ENCODE measurements at places on chromosomes 2 and 18.

GRCh38 chr2:129728035-129728972 is 251.2 kb upstream of the RAB6C start:
- DNase-seq: no peak

DNA sequence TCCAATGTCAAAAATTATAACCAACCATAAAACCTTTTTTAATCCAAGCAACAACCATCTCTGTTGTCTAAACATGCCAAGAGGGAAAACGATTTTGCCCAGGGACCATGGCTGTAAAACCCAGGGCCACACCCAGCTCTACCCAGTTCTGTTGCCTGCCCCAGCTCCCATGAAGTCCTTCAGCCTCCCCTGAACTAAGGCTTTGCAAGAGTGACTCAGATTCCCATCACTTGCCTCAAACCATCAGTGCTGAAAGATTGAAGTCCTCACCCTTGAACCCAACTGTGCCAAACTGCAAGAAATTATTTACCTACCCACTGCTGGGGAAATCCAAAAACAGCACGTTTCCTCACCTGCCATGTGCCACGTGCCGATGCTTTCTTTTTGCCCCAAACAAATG is 102.5 kb downstream of the TFCP2L1 start:
- DNase-seq: no peak

DNA sequence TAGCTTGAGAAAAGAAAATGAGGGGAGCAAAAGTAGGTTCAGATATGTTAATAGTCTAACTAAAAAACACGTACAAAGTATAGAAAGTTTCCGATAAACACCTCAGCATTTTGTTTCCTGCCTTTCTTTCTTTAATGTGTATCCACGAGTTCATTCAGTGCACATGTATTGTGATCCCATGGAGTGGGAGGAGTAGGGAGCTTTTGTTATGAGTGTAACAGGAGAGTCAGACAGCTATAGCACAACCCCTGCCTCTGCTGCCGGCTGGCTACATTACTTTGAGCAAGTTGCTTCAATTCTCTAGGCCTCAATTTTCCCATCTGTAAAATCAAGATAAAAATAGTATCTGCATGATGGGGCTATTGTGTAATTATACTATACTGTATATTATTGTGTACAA is 249.2 kb upstream of the FIGN start:
- DNase-seq: no peak

GRCh38 chr18:9362869-9363268 is 28.3 kb downstream of the TWSG1 start:
- DNase-seq: no peak

GRCh38 chr2:134845719-134846118 is 7.3 kb downstream of the ACMSD start:
- no peak for DNase-seq

GRCh38 chr2:67867735-67868134 is 195.1 kb downstream of the C1D start:
- no peak for DNase-seq

DNA sequence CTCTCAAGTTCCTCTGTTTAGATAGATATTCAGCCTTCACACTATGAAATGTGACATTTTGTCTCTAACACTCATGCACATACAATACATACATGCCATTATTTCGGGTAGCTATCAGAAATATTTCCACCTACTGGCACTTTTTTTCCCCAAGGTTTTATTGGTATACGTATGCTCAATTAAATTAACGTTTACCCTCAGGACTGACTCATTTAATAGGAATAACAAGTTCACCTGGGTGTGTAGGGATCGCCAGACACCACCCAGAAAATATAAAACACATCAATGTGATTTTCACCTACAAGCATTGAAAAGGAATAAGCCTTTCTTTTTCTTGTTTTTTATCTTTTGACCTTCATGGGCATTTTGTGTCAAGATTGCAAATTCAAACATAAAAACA is 138.5 kb upstream of the EPAS1 start:
- DNase-seq: no peak

GRCh38 chr2:64214281-64215115 is 70.3 kb upstream of the PELI1 start:
- DNase-seq: peak; percentile 39

DNA sequence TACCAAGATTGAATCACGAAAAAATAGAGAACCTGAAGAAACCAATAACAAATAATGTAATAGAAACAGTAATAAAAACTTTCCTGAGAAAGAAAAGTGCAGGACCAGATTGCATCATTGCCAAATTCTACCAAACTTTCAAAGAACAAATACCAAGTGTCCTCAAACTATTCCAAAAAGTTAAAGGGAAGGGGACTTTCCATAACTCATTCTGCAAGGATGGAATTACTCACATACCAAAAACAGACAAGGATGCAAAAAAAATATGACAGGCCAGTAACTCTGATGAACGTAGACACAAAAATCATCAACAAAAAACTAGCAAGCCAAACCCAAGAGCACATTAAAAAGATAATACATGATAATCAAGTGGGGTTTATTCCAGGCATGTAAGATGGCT is 172.3 kb upstream of the SLC35G4 start:
- no peak for DNase-seq

DNA sequence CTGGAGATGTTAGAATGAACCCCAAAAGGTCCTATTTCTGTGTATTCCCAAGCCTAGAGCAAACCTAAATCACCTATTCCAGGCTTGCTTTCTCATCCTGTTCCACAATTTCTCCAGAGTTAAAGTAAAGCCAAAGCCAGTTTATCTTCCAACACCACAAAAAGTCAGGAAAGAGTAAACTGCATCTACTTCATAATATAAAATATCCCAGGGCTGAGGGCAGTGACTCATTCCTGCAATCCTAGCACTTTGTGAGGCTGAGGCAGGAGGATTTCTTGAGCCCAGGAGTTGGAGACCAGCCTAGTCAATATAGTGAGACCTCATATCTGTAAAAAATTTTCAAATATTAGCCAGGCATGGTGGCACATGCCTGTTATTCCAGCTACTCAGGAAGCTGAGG is 241.4 kb downstream of the CDH20 start:
- DNase-seq: no peak

DNA sequence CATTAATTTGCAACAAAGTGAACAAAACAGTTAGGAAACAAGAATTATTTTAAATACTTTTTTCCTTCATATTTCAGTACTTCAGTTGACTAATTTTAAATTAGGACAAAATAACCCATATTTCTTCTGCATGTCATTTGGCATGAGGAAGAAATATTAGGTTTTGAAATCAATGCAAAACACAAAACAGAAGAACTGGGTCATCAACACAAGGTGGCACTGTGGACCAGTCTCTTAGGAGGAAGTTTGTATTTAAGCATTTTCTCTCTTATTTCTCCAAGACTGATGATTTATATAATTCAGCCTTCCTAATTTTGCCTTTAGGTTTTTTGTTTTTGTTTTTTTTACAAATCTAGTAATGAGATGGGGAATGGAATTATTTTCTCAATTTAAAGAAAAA is 352.8 kb upstream of the KCNH7 start:
- no peak for DNase-seq

DNA sequence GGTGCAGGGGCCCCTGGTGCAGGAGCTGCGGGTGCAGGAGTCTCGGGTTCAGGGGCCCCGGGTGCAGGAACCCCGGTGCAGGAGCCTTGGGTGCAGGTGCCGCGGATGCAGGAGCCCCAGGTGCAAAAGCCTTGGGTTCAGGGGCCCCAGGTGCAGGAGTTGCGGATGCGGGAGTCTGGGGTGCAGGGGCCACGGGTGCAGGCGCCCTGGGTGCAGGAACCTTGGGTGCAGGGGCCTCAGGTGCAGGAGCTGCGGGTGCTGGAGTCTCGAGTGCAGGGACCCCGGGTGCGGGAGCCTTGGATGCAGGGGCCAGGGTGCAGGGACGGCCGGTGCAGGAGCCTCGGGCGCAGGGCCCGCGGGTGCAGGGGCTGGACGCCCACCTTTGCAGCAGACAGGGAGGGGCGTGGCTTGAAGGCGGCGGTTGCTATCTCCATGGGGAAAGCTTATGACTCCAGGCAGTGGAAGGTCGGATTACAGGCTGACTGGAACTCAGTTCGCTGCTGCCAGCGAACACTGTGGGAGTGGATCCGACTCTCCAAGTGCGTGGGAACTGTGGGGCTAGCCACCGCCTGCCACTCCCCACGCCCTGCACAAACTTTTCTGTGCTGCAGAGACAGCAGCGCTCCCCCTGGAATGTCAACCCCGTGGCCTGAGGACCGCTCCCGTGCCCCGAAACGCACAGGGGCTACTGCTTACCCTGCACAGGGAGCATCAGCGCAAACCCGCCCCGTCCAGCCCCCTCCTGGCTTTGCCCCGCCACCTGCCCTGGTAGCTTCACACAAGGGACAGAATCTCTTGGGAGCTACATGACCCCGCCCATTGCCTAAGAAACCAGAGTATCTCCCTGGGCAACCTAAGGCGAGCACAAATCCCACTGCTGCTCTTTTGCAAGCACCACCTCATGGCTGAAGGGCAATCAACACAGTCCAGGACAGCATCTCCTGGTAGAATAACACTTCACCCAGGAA is 40.3 kb downstream of the COPS9 start:
- DNase-seq: no peak

- DNase-seq: no peak
These were observed 103.5 kb downstream of the ADD2 start for GRCh38 chr2:70664525-70664924.

DNA sequence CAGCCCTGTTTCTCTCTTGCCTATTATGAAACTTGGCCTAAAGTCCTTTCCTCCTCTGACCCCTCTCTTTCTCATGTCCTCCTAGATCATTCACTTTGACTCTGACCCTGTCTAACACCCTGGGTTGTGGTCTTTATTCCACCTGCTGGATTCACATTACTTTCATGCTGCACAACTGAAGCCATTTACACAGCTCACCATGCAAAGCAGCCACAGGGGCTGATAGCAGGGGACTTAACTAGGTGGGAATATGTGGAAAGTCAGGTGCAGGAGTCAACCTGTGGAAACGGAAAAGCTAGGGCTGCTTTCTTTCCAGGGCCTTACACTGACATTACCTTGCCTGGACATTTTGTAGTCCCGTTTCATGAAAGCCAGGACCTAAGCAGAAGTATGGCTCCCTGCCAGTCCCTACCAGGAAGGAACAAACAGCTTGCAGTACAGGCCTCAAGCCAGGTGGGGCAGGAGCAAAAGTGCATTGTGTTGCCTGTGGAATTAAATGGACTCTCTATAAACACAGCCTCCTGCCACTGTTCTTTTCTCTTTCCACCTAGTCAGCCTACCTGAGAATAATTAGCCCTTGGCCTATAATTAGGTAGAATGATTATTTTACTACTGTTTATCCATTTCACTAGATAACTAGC is 11.8 kb downstream of the MAPRE3 start:
- DNase-seq: no peak

DNA sequence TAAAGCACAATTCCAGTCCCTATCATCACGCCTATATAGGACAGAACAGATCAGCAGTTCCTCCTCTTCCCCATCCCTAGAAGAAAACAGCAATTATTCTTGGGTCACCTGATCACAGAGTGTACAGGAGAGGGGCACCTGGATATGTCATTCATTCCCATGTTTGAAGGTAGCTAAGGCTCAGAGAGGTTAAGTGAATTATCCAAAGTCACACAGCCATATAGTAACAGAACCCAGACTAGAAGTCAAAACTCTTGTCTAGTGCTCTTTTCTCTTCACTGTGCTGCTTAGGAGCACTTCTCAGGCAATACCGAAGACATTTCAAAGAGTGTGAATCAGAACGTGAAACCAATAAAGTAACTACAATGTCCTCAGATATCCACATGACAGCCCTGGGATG is 93.0 kb upstream of the ATL2 start:
- no peak for DNase-seq

GRCh38 chr2:237309011-237309410 is 105.0 kb downstream of the COL6A3 start:
- DNase-seq: no peak

DNA sequence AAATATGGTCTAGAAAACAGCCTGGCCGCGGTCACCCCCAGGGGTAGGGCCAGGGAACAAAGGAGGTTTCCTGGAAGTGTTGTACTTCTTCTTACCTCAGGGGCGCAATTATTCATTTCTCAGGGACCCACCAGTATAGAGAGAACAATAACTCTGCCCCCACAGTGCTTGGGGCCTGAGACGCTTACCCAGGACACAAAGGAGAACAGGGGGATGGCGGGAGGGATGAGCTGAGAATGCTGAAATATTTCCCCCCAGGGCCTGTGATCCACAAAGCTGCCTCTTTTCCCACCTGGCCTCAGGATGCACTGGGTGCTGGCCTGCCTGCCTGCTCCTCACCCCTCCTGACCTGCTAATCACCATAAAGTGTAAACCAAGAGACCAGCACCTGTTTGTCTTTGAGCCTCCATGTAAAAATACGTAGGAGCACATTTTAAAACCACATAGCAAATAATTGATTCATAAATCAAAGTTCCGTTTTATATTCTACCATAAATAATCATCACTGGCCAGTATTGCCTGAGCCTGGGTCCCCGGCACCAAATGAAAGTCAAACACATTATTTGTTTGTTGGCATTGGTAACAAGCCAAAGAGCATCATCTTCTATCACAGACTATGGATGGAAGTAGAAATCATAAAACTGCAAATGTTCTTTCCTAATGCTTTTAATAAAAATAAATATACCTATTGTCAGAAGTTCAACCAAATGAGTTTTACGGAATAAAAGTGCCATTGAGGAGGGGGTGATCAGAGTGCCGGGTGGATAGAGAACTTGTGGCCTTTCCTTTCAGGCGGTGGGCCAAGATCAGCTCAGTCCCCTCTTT is 67.3 kb upstream of the RMDN2 start:
- no peak for DNase-seq

DNA sequence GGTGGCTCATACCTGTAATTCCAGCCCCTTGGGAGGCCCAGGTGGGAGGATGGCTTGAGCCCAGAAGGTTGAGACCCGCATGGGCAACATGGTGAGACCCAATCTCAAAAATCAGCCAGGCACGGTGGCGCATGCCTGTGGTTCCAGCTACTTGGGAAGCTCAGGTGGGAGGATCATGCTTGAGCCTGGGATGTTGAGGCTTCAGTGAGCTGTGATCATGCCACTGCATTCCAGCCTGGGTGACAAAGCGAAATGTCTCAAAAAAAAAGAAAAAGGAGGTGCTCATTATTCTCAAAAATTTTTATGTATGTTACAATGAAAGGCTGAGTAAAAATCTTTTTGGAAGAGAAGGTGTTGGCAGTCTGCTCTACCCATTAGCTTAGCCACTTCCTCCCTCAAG is 106.8 kb downstream of the TSN start:
- DNase-seq: no peak

GRCh38 chr2:231110551-231110950 is 14.3 kb downstream of the HTR2B start:
- no peak for DNase-seq

Measured in stimulated activated CD4-positive, alpha-beta T cell treated with anti-CD3 and anti-CD28 coated beads, Interleukin-2, amount 100 ng/mL, for 4 hours (primary cell).